ENCODE measurements at places on chromosomes 2 and 18.

DNA sequence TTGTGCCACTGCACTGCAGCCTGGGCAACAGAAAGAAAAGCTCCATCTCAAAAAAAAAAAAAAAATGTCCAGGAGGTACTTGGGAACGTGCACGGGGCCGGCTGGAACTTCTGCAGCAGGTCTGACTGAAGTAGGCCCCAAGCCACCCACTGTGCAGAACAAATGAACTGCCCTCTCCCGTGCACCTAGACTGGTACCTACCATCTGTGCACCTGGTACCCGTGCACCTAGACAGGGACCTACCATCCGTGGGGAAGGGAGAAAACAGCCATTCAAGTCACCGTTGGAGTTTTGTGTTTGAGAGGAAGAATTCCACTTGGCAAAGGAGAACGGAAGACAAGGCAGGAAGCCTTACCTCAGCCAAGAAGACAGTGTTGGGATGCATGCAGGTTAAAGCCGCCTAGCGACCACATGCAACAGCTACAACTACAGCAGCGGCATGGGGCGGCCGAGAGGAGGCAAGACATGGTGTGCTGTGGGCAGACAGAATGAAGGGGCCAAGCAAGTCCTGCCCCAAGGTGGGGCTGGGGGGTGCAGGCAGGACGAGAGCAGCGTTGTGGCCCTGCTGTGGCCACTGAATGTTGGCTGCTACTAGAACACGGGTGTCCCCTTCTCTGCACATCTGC is 16.1 kb downstream of the ST3GAL5 start:
- no peak for DNase-seq

DNA sequence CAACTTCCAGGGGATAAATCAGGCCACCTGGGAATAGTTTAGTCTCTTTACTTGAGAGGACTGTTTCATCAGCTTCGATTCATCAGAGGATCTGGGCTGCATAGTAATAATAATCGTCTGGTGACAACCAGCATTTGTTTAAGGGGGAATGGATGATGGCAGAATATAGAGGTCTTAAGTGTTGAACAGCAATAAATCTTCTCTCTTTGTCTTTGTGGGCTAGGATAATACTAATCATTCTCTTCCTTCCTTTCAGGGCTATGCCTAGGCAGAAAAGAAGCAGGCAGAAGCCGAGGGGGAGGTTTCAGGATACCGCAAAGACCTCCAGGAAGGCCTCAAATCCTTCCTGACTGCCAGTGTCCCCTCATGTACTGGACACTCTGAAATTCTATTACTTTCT is 150.4 kb upstream of the GAREM1 start:
- no peak for DNase-seq

DNA sequence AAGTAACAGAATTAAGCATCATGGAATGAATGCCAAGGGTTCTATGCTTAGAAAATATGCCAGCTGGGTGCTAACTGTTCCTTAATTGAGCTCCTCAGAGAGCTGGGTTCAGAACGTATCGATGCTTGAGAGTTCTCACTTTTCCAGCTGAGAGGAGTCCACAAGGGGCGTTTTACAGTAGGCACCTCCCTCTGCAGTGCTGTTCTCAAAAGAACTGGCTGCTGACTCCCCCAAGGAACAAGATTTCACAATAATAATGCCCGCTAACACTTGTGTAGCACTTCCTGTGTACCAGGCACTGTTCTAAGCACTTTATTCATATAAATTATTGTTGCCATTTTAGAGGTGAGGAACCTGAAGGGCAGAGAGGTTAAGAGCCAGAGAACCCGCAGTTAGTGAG is 18.1 kb upstream of the TMEM237 start:
- no peak for DNase-seq

DNA sequence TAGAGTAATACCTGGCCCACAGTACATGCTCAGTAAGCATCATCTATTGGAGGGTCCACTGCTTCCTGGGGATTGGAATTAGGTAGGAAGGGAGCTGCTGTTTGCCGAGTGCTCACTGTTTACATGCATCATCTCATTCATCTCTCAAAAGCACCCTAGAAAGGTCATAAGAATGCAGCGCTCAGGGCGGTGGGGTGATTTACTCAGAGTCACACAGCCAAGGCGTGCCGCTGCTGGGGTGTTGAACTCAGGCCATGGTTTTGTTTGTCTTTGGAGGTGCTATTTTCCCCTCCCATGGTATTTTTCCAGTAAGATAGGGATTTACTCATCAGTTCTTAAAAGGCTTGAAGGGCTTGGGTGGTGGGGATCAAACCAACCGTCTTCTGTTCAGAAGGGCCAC is 227.5 kb downstream of the LDLRAD4 start:
- no peak for DNase-seq

GRCh38 chr2:67625690-67626475 is 228.8 kb downstream of the ETAA1 start:
- DNase-seq = no peak

GRCh38 chr2:82811946-82812345 is 1647.1 kb downstream of the SUCLG1 start:
- DNase-seq = no peak
